ENCODE measurements at places on chromosomes 13 and 19. TPM values are rescaled to one million over a fixed set of nuclear protein-coding genes. Genes with fewer than 3 reads are reported as not detected.

Gene ARID3A
- total RNA-seq = 8.7 TPM

Gene NEK5
- 0.25 TPM for total RNA-seq

Gene THSD8
- total RNA-seq = 18.5 TPM

Gene NKG7
- 2.3 TPM for total RNA-seq

Gene BCAM
- total RNA-seq = 15.1 TPM

Gene CDX2
- total RNA-seq = 391 TPM

Gene SCEL
- 2.3 TPM for total RNA-seq

Gene USF2
- 108 TPM for total RNA-seq

Gene AMER2
- 0.08 TPM for total RNA-seq

Gene ZNF525
- total RNA-seq = 9.4 TPM

Gene DNAJC3
- 70.6 TPM for total RNA-seq

Gene ZNF837
- total RNA-seq = 2.6 TPM

Gene IL11
- total RNA-seq = 0.64 TPM

Gene CAPS
- total RNA-seq = 15.0 TPM

Gene SIGLEC10
- total RNA-seq = 1.4 TPM

Gene DNMT1
- total RNA-seq = 36.3 TPM

Gene MBD3L2
- total RNA-seq = not detected

Gene MYBPC2
- not detected for total RNA-seq

Gene CBLC
- total RNA-seq = 65.6 TPM

Gene ANKRD24
- 1.8 TPM for total RNA-seq

Gene RABAC1
- 197 TPM for total RNA-seq

Gene MYH14
- 506 TPM for total RNA-seq

Gene LYPD3
- total RNA-seq = 0.42 TPM

Gene CEACAM16
- not detected for total RNA-seq

Gene WDR88
- not detected for total RNA-seq

Gene CRB3
- 115 TPM for total RNA-seq

Gene DLEU7
- 0.11 TPM for total RNA-seq

Gene C1QTNF9B
- 0.27 TPM for total RNA-seq

Gene TSSK6
- total RNA-seq = 2.2 TPM

Gene VAV1
- 5.7 TPM for total RNA-seq

Data from colonic mucosa (tissue), 4 donors.